ENCODE measurements at places on chromosomes 12 and 14. TPM values are rescaled to one million over a fixed set of nuclear protein-coding genes. Genes with fewer than 3 reads are reported as not detected.
A peak's percentile ranks its signal among the peaks of the same experiment; 100 is the strongest.

GRCh38 chr14:60495946-60496345 lies 10.1 kb upstream of the C14orf39 start:
- DNase-seq = no peak

DNA sequence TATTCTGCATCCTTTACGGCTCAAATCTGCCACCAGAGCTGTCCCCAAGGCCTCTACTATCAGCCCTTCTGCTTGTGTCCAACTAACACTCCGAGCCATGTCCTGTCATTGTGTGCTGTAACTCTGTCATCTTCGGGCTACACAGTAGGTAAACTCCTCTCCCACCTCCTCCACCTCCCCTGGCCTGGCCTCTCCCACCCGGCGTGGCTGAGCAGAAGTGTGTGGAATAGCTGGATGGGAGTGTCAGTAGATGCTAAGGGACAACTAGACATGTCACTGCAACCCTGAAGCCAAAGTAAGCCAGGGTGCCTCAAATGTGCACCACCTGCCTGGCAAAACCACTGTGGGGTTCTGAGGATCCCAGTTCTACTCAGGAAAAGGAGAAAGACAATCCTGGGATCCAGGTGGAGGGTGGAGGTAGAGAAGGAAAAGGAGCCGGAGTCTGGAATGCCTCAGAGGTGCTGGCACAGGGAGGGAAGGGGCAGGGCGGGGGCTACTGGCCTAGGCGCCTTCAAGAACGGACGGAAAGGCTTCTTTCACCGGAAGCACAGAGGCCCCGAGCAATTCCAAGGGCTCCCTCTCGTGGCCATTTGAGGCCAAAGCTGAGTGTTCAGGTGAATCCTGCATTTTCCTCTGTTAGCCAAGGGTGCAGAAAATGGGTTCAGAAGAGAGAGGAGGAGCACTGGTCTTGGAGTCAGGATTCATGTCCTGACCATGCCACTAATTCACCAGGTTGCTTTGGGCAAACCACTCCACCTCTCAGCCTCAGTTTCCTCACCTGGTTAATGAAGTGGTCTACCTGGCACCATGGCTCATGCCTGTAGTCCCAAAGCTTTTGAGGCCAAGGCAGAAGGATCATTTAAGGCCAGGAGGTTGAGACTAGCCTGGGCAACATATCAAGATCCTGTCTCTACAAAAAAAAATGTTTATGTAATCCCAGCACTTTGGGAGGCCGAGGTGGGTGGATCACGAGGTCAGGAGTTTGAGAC lies 20.5 kb upstream of the FAM181A start:
- no peak for DNase-seq

- DNase-seq = peak; percentile 57
Observed at GRCh38 chr14:61192989-61193388, 88.1 kb downstream of the TMEM30B start.

GRCh38 chr12:50507930-50508329 lies 3.1 kb downstream of the DIP2B start:
- no peak for DNase-seq

GRCh38 chr14:100393906-100394732 lies 71.0 kb downstream of the SLC25A47 start:
- DNase-seq = no peak

- no peak for DNase-seq
Observed at GRCh38 chr12:111029732-111030131, 109.4 kb upstream of the MYL2 start.

Gene PLCZ1
- not detected for total RNA-seq

Gene DNAJC22
- total RNA-seq = 0.34 TPM

All from astrocyte (in vitro differentiated cells and primary cell).